NCI-H446 (cell line): ENCODE measurements at places on chromosomes 7 and 10.

- DNase-seq = no peak
Observed at GRCh38 chr10:79336739-79337138, 10.5 kb upstream of the PPIF start.

- no peak for DNase-seq
Observed at GRCh38 chr10:77393821-77394501, 243.6 kb downstream of the KCNMA1 start.

- DNase-seq = no peak
Observed at GRCh38 chr7:2701832-2702593, 14.0 kb downstream of the AMZ1 start.

DNA sequence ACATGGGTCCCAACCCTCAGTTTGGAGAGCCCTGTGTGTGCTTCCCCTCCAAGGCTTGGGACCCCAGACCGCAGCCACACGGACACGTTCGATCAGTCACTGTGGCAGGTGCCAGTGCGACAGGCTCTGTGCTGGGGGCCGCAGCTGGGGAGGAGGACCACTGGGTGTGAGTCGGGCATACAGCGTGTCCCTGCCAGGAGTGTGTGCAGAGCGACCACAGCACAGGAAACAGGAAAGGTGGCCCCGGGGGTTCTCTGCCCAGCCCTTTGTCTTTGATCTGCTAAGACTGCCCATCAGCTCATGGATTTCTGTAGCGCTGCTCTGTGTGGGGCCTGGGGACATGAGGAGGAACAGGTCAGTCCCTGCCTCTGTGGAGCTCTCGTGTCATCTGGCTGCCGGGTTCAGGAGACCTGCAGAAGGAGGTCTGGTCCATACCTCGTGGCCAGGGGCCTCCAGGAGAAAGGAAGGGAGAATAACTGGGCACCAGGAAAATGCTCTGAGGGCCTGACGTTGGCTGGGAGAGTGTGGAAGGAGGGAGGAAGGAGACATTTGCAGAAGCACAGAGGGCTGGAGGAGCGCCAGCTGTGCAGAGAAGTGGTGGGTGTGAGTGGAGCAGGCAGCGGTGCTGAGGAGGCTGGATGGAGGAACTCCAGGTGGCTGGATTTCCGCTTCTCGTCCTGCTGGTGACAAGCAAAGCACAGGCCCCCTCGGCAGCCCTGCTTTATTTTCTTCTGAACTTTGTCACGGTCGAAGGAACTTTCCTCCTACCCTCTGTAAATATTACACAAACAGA, 4.1 kb downstream of the NUDT1 start:
- no peak for DNase-seq

DNA sequence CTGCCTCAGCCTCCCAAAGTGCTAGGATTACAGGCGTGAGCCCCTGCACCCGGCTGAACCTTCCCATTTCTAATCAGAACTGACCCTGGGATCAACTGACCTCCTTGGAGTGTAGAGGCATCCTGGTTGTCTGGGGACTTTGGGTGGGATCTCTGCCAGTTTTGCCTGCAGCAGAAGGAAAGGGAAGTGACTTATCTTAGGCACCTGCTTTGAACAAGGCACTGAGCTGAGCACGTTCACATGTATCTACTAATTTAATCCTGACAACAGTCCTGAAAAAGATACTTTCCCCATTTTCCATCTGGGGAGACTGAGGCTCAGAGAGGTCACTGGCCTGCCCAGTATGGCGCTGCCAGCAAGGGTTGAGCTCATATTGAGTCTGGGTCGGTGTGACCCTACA, 153.4 kb downstream of the CUX1 start:
- no peak for DNase-seq

DNA sequence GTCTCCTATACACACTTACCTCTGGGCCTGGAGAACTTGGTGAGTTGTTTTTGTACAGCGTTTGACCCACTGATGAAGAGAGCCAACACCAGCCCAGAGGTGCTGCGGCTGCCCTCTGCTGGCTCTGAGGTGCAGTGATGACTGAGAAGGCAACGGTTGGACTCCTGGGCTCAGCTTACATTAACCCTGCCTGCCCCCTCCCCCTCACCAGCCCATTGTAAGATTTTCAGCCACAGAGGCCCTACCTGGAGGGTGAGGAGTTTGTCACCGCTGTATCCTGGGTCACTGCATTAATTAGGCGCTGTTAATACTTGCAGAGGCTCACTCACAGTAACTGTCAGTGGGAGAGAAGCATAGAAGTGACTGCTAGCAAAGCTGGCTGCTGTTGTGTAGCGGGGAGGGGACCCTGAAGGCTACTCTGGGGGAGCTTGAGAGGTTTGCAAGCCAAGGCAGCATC, 19.0 kb upstream of the ANKRD2 start:
- peak; percentile 9 for DNase-seq

GRCh38 chr7:101294039-101294831, 27.4 kb downstream of the IFT22 start:
- no peak for DNase-seq

DNA sequence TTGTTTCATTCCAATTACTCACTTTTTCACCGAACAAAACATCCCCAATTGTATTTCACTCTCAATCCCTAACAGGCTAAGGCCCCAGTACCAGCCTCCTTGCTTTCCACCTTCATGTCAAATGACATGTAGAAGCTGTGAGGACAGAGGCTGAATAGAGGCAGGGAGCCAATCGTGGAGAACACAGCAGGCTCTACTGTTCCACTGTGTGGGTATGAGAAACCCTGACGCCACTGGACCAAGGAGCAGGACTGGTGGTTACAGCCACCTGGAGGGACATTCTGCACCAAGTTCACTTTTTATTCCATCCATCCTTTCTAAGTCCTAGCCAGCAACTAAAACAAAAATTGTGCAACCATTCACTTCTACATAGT, 502.8 kb downstream of the SORCS1 start:
- DNase-seq = no peak

DNA sequence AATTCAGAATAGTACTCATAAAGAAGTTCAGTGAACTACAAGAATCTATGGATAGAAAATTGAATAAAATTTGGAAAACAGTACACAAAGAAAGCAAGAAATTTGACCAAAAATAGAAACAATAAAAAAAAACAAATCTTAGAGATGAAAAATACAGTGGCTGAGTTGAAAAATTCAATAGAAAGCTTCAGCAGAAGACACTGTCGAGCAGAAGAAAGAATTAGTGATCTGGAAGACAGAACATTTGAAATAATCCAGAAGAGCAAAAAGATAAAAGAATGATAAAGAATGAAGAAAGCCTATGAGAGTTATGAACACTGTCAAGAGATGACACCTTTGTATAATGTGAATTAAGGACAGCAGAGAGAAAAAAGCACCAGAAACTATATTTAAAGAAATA, 480.6 kb downstream of the SDK1 start:
- DNase-seq = no peak

GRCh38 chr7:124155432-124156022, 122.7 kb upstream of the TMEM229A start:
- DNase-seq = peak; percentile 43

GRCh38 chr7:29287366-29287765, 92.8 kb downstream of the CHN2 start:
- no peak for DNase-seq

DNA sequence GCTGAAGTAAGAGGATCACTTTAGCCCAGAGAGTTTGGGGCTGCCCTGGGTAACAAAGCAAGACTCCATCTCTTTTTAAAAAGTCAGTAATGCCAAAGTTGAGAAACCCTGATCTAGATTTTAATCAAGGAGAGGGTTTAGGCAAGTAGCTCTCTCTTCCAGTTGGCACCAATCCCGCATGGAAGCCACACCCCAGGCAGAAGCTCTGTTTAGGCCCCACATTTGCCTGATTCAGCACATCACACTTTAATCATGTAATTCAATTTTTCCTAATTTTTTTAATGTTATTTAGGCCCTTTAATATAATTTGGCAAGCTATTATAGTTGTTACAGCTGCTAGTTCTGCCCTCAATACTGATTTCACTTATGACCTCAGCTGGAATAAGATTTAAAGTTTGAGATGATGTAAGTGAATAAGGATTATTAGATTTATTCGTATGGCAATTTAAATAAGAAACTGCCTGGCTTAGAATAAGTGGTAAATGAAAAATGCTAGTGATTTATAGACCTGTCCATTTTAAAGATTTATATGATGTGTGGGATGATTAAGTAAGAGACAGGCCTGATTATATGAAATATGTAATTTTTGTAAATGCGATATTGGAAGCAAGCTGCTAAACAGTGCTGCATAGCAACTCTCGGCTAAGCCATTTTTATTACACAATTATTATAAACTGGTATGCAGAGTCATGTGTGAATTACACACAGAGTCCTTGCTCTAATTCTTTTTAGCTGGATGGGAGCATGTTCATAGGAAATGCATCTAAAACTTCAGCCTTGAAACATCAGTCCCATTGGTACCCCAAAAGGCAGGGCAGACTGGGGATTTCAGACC, 80.2 kb upstream of the NFE2L3 start:
- no peak for DNase-seq

- DNase-seq = no peak
Observed at GRCh38 chr10:90968328-90969081, 47.6 kb upstream of the ANKRD1 start.

GRCh38 chr10:120527691-120528090, 70.7 kb downstream of the PLPP4 start:
- DNase-seq = no peak

GRCh38 chr7:55155351-55156117, 136.7 kb downstream of the EGFR start:
- DNase-seq = no peak

DNA sequence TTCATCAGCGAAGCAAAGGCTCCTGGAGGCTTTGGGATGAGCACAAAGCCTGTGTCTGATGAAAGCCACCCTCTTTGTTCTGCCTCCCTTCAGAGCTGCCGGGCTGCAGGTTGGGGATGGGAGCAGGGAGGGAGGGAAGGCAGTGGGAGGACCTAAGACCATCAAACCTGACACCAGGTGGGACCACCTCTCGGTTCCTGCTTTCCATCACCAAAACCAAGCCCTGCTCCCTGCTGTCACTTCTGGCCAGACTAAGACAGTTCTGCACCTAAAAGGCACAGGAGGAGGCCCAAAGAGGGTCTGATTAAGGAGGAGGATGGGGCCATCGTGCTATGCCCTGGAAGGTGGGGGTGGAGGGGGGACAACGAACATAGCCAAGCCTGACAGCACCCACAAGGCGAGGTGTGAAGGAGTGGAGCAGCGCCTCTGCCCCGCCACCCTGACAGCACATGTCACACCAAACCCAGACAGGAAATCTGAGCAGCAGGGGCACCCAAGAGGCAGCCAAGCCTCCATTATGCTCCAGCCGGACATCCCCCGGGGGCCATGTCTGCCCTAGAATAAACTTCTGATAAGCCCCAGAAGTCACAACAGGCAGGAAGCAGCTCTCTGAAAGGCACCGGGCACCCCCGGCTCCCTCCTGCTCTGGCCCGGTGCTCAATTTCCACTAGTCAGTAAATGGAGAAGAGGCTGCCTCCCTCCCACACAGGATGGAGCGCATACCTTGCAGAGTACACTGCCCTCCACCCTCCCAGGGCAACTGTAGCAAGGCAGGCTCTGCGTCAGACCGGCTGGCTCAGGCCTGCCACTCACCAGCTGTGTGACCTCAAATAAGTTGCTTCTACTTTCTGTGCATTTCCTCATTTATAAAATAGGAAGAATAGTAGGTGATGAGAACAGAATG, 48.9 kb downstream of the DLG5 start:
- no peak for DNase-seq
